T-cell (primary cell): ENCODE measurements at places on chromosomes 2 and 18. TPM values are rescaled to one million over a fixed set of nuclear protein-coding genes. Genes with fewer than 3 reads are reported as not detected.

DNA sequence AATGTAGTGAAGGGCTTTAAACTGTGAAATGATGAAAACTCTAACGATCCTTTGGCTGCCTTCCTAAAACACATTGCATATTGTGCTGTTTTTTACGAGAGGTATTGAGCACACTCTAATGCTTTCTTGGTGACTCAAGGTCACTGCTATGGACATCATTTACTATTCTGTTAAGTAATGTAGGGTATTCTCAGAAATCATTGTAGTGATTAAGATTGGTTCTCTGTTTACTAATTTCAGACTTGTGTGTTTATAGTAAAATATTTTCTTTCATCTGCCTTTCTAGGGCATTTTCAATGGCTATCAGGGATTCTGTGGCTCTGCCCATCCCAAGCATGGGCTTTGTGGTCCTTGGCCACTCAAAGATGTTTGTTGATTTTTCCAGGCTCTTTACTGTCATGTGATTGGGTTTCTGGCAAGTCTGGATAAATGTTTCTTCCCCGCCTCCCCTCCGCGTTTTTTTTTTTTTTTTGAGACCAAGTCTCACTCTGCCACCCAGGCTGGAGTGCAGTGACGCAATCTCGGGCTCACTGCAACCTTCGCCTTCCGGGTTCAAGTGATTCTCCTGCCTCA lies 29.3 kb downstream of the UBE2F start:
- DNase-seq: no peak

GRCh38 chr2:19722531-19722971 lies 179.2 kb downstream of the TTC32 start:
- DNase-seq: no peak

IL36A gene
- total RNA-seq: 0.59 TPM

DNA sequence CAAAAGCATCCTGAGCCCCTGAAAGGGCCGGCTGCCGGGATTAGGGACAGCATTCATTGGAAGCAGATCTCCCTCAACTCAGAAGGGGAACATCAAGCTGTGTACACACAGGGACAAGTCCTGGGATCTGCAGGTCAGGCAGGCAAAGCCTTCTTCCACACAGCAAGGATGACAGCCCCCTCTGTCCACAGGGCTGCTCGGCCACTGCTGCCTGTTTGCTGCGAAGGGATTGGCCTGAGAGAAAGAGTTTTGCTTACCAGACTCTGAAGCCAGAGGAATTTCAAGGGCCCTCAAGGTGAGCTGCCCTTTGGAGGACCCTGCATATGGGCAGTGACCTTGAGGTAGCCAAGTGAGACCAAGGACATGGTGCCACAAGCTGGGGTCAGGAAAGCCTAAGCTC lies 11.1 kb downstream of the ZBTB7C start:
- DNase-seq: no peak

DNA sequence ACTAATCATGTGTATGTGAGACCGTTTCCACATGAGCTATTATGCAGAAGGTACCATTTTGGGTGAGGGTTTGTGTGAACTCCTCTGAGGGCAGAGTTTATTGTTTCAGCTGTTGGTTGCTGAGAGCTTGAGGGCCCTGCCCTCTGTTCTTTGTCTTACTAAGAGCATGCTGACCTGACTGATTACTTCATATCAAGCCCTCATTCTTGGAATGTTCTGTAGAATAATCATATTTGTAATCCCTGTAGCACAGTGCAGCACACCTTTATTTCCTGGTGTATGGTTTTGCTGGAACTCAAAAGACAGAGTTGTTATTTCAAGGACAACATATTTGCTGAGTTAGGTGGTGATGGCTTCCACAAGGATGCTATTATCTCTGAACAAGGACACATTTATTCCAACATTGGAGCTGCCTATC lies 118.5 kb downstream of the GALNT3 start:
- no peak for DNase-seq
